ENCODE measurements at places on chromosomes 6 and 20.

GRCh38 chr20:57957411-57958049, 247.7 kb upstream of the PMEPA1 start:
- no peak for DNase-seq

GRCh38 chr6:116476002-116476678, 15.0 kb downstream of the CALHM6 start:
- no peak for DNase-seq

DNA sequence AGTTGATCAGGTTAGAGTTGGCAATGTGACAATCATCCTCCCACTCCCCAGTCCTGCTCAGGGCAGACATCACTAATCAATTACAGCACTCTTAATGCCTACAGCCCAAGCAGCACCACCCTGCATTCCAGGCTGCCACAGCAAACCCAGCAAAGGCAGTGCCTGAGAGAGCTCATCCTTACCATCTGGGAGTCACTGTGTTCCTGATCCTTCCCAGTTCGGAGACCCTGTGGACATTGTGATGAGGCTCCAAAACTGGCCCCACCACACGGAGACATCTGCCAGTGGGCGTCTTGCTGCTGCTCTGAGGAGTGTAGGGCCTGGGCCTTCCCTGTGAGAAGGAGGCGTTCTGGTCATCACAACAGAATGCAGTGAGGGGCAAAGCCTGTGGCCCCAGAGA, 216.5 kb upstream of the CST7 start:
- DNase-seq, result no peak

DNA sequence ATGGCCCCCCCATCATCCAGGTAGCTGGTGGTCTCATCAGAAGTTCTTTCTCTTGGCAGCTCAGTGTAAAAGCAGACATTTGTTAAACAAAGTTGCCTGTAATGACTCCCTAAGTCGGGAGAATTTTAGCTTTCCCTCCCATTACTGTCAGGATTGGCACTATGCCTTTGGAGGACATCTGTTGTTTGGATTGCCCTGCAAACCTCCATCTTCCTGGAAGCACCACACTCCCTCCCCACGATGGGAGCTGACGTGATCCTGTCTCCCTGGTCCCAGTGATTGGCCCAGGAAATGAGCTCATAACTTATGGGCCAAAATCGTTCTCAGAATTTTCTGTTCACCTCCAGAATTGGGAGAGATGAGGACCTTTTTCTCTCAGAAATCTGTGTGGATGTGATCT, 42.6 kb upstream of the CNR1 start:
- no peak for DNase-seq

GRCh38 chr6:121435444-121436069, at the start of gene GJA1:
Gene GJA1 (plus strand): TSS chr6:121435646. CDS start chr6:121446848, 11,202 bp downstream.
- DNase-seq, result no peak

- peak; percentile 87 for DNase-seq
These were observed 682 bp downstream of the BRD2 start for GRCh38 chr6:32968867-32969684.

GRCh38 chr6:97097068-97098047, 172.8 kb downstream of the KLHL32 start:
- DNase-seq, result no peak

DNA sequence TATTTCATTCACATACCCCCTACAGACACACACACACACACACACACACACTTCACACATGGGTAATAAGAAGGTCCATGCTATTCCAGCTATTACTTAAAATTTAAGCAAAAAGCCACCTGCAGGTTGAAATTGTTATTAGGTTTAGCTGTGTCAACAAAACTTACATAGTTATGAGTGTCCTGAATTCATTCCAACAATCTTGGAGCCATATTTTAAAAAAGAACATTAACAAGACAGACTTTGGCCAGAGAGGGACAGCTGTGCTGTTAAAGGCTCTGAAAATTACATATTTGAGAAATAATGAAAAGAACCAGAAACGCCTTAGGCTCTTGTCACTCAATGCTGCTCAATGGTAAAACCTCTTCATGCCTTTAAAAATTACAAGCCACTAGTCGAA, 455.3 kb downstream of the EPM2A start:
- DNase-seq, result no peak

GRCh38 chr20:29410806-29411457, 1846.5 kb upstream of the DEFB115 start:
- no peak for DNase-seq

GRCh38 chr6:55953335-55953734, 77.9 kb upstream of the BMP5 start:
- DNase-seq, result no peak

DNA sequence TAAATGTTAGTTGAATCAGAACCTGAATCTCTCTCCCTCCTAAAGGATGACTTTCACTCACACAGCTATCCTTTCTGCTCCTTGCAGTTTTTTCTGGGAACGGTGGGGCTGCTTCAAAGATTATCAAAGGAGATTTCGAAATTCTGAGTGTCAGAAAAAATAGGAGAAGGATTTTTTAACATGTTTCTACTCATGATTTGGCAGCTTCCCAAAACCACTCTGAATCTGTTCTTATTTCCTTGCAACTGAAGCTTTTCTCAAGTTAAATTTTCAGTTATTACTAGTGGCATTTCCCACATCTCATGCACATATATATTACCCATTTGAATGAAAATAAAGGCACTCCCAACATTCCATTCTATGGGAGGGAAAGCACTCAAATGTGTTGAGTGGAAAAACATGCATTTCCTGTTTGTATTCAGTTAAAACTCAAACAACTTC, 123.6 kb downstream of the LCA5 start:
- no peak for DNase-seq

- peak; percentile 58 for DNase-seq
These were observed 182.3 kb downstream of the CDH4 start for GRCh38 chr20:61434341-61434781.

DNA sequence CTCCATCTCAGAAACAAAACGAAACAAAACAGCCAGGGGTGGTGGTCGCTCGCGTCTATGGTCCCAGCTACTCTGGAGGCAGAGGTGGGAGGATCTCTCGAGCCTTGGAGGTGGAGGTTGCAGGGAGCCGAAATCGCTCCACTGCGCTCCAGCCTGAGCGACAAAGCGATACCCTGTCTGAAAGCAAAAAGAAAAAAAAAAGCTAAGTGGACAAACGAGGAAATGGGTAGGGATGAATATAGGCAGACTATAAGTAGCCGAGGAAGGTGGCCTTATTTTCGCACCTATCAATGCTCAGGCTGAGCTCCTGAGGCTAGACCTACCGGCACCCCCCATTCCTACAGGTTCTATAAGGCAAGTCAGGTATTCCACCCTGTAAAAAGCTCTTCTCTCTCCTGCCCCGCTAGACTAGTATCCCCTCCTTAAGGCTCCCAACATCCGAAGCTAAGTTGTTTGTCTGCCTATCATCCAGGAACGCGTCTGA, 650 bp upstream of the CASP8AP2 start:
- peak; percentile 70 for DNase-seq

DNA sequence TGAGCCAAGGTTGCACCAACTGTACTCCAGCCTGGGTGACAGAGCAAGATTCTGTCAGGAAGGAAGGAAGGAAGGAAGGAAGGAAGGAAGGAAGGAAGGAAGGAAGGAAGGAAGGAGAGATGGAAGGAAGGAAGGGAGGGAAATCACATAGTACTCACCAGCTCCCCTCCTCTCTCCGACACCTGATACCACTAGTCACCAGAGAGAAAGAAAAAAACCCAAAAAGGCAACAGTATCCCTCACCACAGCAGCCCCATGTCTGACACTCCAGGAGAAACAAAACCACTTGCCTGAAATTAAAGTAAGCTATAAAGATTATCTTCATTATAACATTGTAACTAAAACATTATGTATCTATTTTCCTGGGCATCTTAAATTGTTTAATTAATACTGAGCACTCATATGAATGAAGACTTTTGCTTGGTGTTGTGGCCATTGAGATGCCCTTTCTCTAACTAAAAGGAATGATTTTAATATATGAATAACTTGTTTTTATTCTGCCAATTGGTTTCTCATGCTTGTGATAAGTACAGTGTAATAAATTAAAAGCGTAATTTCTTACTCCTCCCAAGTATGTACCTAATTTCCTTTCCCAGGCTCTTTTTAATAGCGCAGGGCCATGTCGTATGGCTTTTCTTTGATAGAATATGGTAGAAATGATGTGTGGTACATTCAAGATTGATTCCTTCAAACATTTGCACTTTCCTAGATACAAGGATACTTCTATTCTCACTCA, 390.0 kb downstream of the MMUT start:
- no peak for DNase-seq

GRCh38 chr6:146887447-146888077, 288.8 kb downstream of the ADGB start:
- no peak for DNase-seq

- no peak for DNase-seq
These were observed 100.8 kb downstream of the DST start for GRCh38 chr6:56541741-56542360.

- no peak for DNase-seq
These were observed 44.1 kb downstream of the NUP153 start for GRCh38 chr6:17662585-17662984.

All from activated effector memory CD4-positive, alpha-beta T cell treated with anti-CD3 and anti-CD28 coated beads, Interleukin-2, amount 50 U/mL, for 16 hours (primary cell).